ENCODE measurements at places on chromosomes 6 and 20.

DNA sequence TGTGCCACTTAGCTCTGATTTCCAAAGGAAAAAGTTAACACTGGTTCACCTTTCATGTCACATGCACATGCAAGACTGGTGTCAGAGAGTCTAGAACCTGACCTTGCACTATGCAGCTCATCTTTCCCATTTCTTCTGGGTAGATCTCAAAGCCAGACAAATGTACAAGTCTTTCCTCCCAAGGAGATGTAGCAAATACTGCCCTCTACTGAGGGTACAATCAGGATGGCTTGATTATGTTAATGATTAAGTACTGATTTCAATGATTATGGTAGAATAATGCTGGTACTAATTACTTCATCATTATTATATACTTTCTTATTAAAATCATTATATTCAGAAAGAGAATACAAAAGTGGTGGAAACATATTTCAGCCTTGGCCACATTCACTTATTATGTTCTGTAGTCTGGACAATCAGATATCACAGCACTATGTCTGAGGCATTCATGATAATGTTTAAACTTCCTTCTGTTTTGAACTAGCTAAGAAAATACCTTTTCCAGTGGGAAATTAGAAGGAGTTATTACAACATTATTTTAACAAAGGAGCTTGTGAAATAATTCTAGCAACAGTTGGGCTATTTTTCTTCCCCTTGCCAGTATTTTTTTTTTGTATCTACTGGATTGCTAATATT, 68.5 kb upstream of the FOXO3 start:
- DNase-seq = peak; percentile 42

DNA sequence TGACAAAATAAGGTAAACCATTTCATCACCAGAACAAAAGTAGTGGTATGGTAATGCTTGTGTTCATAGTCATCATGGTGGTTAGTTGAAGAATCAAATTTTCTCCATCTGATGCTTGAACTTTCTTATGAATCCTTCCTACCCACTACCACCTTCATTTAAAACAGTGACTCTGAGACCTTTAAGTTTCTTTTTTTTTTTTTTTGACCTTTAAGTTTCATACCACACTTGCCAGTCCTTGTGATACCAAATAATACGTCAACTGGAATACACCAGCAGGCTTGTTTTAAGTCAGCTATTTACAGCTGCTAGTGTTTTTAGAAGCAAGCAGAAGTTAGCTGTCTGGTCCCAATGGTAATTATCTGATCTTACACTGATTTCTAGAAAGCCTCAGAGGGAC, 413.4 kb upstream of the SOX4 start:
- DNase-seq = no peak

GRCh38 chr6:137323860-137324259, 104.7 kb upstream of the IFNGR1 start:
- no peak for DNase-seq

DNA sequence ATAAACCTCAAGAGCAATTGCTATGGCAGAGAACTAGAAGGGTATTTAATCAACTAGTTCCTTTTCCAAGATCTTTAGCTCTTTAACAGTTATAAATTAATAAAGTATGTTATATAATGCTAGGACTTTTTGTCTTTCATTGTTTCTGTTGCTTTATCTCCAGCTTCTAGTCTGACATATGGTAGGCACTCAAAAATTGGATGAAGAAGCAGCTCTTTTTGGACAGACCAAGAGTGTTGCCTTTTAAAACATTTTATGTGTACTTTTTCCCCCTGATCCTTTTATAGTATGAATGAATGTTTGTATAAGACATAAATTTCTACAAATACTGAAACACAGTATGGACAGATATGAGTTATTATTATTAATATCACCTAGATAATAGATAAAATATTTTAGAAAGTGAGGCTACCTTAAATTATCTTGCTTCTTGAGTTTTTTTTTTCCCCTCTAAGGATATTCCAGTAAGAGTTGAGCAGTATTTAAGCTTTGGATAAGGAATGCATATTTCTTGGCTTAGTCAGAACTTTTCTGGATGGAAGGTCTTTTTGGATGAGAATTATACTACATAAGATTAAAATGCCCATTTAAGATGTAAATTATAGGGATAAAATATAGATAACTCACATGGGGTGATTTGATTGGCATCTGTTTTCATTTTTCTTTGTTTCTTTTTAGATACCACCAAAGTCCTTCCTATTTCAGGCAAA, 16.6 kb downstream of the LAMA2 start:
- no peak for DNase-seq

DNA sequence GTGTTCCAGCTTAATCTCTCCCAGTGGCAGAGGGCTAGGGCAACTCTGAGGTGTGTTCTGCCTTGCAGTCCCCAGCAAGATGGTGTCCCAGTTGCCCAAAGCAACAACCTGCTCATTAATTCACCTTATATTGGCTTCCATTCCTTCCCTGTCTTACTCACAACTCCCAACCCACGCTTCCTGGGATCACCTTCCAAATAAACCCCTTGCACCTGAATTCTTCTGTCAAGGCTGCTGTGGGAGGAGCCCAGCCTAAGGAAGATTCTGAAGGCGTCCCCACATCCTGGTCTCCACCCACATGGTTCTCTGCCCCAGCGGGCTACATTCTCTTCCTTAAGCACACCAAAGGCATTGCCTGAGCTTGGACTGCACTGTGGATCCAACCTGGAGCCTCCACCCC, 116.6 kb upstream of the MAFB start:
- no peak for DNase-seq

DNA sequence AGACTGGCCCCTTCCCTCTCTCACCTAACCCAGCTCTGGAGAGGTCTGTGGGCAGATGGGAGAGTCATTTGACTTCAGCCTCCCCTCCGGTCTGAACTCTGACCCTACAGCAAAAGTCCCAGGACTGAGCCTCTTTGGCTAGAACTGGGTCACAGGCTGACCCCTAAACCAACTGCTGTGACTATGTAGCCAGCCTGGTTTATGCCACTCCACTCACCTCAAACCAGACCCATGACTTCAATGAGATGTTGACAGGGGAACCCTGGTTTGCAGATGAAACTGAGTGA, 864 bp upstream of the OSBPL2 start:
- no peak for DNase-seq

Measured in CD4-positive, alpha-beta T cell treated with Interleukin-17A for 1 hour (primary cell).